Panc1 (cell line): ENCODE measurements at places on chromosomes 7 and 10. TPM values are rescaled to one million over a fixed set of nuclear protein-coding genes. Genes with fewer than 3 reads are reported as not detected.

- DNase-seq = no peak
Measured at GRCh38 chr10:132292287-132293200, 15.2 kb downstream of the STK32C start.

GRCh38 chr10:97407211-97407951, 6.2 kb upstream of the RRP12 start:
- DNase-seq = peak; percentile 84

DNA sequence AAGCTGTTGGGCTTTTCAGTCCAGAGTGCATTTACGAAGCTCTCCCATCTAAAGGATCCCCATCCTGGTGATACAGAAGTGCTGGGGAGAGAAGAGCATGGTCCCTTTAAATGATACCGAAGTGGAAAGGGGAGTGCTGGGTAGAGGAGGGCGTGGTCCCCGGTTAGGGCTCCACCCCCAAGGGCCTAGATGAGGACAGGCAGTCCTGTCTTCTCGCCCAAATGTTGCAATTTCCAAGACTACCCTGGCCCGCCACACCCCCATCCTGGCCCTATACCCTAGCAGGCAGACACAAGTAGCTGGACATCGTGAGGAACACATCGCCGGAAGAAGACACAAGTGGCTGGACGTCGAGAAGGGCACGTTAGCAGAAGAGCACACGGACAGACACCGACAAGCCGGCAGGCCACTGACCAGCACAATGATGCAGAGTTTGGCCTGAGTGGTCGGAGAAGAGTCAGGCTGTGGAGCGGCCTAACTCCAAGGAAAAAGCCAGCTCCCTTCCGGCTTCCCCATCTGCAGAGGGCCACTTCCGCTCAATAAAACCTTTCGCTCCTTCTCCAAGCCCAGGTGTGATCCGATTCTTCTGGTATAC, 439.5 kb upstream of the NRP1 start:
- DNase-seq = no peak

- no peak for DNase-seq
Measured at GRCh38 chr10:84574102-84574501, 245.7 kb downstream of the CCSER2 start.

DNA sequence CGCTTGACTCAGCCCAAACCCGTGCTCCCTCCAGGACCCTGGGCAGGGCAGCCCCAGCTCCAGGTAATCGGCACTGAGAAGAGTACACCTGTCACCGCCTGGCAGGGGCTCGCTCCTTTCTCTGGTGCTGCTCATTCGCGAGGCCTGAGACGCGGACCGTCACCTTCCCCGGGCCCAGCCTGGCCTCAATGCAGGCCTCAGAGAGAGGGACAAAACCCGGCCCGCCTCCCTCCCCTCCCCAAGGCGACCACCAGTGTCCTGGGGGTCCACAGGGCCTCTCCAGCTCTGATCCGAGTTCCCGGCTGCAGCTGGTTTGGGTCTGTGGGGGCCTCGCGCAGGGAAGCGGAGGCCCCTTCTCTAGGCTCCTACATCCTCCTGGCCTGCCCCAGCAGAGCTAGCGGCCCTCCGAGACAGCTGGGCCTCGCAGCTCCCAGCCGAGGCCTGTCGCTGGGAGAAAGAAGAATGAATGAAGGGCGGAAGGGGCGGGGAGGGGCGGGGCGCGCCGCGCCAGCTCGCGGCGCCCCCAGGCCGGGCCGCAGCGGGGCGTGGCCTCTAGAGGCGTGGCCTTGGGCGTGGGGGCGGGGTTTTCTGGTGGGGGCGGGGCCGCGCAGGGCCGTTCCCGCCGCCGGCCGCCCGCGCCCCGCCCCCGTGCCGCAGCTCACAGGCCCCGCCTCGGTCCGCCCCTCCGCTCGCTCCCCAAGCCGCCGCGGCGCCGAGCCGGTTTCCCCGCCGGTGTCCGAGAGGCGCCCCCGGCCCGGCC, at the start of gene LIMK1:
Gene LIMK1 (plus strand): TSS at position 688 of the 760 bp plus-strand sequence. CDS start 187 bp downstream, outside the sequence.
- no peak for DNase-seq

- DNase-seq = no peak
Measured at GRCh38 chr10:4443419-4443818, 382.6 kb upstream of the AKR1E2 start.

DNA sequence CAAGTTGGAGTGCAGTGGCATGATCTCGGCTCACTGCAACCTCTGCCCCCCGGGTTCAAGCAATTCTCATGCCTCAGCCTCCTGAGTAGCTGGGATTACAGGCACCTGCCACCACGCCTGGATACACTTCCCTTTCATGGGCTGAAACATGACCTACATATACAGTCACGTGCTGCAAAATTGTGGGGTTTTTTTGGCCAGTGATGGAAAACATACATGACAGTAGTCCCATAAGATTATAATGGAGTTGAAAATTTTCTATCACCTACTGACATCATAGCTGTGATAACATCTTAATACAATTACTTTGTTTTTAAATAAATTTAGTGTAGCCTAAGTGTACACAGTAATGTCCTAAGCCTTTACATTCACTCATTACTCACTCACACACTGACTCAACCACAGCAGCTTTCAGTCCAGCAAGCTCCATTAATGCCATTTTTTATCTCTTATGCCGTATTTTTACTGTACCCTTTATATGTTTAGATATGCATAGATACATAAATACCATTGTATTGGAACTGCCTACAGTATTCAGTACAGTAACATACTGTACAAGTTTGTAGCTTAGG, 79.9 kb upstream of the TMEM196 start:
- no peak for DNase-seq

- no peak for DNase-seq
Measured at GRCh38 chr7:144762853-144763252, 73.0 kb downstream of the TPK1 start.

The RSPH10B gene
- total RNA-seq = 0.26 TPM

The TMEM72 gene
- not detected for total RNA-seq

The ABCC2 gene
- 6.5 TPM for total RNA-seq

The FGFR2 gene
- 5.7 TPM for total RNA-seq

The UBE2D4 gene
- total RNA-seq = 35.9 TPM

The GIMAP1 gene
- 0.05 TPM for total RNA-seq

The JCAD gene
- total RNA-seq = 40.7 TPM

The CPA5 gene
- not detected for total RNA-seq

The COL17A1 gene
- 0.26 TPM for total RNA-seq

The CFAP70 gene
- 0.10 TPM for total RNA-seq
